ENCODE measurements at places on chromosomes 4 and X.

DNA sequence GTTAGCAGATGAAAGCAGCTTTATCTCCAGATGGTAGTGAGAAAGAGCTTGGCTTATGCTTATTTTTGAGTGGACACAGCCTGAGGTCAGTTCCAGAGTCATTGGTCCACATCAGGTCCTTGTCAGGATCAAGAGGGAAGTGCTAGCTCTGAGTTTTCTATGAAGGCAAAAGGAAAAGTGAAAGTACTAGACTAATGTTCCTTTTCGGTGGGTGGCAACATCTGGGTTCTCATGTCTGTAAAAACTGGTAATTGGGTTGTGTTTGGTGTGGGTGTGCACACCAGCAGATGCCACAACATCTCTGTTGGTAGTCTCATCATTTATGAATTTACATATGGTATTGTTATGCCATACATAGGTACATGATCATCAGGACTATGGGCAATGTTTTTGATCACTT is 210.5 kb downstream of the PWWP3B start:
- DNase-seq: no peak

DNA sequence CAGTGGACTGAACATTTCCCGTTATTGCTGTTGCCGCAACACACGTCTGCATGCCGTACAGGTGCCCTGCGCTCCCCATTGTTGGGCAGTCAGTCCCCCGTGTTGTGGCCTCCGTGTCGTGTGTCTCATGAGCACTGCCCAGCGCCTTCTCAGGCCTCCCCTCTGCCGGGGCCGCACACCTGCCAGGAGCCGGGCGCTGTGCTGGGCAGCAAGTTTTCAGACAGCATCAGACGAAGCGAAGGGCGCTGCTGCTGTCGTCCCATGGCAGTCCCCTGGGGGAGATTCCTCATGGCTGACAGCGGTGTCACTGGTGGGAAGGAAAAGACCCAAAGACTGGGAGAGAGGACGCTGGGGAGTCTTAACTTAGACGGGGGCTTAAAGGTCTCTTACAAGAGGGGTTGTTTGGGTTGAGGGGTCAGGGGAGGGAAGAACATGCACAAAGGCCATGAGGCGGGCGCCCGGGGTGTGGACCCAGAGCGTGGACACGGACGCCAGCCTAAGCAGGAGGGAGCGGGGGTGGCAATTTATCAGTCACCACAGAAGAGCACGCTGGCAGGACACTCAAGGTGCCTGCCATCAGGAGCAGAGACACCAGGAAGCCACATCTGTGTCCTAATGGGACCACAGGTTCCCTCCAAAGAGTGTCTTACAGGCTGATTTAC is 47.3 kb downstream of the RGS12 start:
- DNase-seq: no peak

- no peak for DNase-seq
Observed at GRCh38 chrX:110087485-110088356, 84.8 kb downstream of the TMEM164 start.

GRCh38 chrX:65828599-65828998 is 161.1 kb downstream of the MSN start:
- no peak for DNase-seq

DNA sequence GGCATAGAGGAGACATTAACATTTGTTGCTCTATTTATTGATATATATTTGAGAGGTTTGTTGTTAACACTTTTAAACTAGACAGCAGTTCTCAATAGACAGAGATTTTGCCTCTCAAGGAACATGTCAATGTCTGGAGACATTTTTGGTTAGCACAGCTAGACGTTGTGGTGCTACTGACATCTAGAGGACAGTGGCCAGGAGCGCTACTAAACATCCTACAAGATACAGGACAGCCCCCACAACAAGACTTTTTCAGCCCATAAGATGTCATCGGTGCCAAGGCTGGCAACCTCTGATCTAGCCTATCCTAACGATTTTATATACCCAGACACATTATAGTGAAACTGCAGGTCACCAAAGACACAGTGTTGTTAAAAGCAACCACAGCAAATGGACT is 18.4 kb upstream of the CTSO start:
- DNase-seq: no peak

DNA sequence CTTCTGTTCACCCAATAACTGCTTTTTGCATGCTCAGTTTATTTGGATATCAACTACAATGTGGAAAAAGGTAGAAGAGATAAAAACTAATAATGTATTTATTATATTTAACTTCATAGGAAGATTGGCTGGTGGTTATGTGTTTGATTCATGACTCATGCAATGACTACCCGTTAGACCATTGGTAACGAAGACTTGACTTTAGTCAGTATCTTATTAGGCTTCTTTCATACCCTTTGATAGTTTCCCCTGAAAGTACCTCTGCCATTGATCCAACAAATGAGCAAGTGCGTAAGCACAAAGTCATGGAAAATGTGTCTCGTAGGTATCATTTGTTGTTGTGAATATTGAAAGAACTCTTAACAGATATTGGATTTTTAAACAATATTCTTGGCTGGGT is 394.7 kb downstream of the PPP3CA start:
- DNase-seq: no peak

DNA sequence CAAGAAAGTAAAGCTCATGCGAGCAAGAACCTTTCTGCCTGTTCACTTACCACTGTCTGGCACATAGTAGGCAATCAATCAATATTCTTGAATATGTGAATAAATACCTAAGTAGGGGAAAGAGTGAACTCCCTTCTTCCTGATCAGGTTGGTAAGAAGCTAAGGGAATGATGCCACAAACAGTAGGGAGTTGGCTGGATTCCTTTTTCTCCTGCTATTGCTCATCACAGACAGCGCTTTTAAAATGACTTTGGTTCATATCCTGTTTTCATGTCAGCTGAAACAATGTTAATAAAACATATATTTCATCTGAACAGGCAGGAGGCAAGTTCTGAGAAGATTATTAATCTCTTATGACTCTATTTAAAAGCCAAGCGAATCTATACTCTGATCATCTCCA is 99.2 kb downstream of the NSUN7 start:
- DNase-seq: no peak

- DNase-seq: no peak
Observed at GRCh38 chrX:52979993-52980392, 21.7 kb upstream of the FAM156A start.

- no peak for DNase-seq
Observed at GRCh38 chr4:108034565-108034964, 44.9 kb downstream of the HADH start.

DNA sequence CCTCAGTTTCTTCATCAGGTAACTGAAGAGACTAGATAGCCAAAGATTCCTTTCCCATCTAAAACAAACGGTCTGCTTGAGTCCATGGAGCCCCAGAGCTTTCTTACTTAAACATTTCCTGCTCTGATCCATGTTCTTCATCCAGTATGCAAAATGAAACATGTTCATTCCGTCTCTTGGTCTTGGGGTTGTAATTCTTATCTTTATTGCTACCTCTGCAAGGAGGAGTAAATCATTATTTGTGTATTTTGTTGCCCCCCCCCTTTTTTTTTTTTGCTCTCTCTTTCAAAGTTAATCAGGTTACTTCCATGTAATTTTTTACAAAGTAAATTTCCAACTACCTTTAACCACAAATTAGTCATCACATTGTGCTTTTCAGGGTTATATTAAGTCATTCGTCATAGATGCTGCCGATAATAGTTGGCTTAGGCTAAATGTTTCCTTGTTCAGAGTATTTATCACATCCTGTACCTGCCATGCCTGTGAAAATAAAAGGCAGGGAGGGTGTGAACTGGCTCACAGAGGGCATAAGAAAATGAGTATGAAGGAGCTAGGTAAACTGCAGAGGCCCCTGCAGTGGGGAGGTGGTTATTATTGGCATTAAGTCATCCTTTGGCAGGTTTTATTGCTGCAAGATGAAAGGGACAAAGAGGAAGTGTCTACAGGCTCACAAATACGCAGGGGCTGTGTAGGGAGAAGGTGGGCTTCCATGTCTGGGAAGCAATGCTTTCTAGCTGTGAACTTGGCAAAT is 76.7 kb upstream of the HS3ST1 start:
- no peak for DNase-seq

DNA sequence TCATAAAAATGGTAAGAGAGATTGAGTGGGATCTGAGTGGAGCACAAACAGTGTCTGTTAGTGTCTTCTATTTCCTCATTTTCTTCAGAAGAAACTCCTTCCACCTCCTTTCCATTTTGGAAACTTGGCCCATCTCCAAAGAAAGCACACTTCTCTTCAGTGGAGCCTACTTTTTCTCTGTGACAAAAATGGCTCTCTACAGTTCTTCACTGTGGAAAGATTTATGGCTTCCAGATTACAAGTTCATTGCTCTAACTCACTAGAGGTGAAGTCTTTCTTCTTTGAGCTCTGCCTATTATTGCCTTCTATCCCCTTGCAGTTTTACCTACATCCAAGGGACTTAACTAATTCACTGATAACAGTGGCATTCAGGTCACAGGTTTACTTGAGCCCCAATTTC is 325.8 kb downstream of the ANTXR2 start:
- no peak for DNase-seq

- no peak for DNase-seq
Observed at GRCh38 chrX:135531813-135532212, 11.4 kb downstream of the INTS6L start.

DNA sequence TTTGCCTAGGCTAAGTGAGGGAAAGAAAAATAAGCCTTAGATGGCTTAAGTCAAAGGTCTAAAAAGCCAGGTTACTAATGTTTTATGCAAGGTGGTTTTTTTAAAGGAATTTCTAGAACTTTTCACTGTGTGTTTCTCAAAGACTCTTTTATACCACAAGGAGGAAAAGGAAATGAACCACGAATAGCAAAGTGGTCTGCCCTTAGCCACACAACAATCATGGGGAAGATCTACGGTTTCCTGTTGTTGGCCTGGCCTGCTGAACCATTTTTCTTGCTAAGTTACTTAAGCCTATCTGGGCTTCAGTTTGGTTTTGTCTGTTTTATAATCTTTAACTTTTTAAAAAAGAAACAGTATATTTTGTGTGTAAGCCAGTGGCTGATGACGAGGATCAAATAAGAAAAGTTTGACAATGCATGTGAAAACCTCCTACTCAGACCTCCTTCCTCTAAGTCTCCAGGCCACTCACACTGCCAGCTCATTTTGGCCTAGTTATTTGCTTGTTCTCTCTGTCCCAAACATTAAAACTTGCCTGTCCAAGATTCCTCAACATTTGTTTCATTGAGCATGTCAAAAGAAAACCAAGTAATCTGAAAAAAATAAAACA is 56.7 kb upstream of the COL25A1 start:
- no peak for DNase-seq

- no peak for DNase-seq
Observed at GRCh38 chrX:7318661-7319060, 170.7 kb upstream of the PUDP start.

DNA sequence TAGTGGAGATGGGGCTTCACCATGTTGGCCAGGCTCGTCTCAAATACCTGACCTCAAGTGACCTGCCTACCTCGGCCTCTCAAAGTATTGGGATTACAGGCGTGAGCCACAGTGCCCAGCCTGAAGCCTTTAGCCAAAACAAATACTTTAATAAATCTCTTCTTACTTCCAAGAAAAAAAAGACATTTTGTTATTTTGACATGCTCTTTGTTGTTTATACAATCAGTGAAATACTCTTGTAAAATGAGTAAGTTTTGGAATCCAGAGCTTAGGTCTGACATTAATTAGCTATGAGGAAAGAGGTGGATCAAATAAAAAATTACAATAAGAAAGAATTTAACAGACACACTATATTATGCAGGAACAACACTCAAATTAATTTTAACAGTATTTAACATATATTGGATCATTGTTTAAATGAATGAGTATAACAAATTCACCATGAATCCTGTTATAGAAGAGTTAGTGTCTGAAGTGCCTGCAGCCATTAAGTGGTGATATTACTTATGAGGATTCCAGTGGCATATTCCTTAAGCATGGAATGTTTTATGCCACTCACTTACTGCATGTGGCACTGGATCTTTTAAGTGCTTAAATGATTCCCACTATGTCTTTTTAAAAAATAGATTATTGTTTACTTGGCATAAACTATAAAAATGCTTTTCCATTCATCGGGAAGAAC is 260.1 kb upstream of the GIMD1 start:
- DNase-seq: no peak

GRCh38 chrX:16528620-16529019 is 121.3 kb upstream of the S100G start:
- no peak for DNase-seq

DNA sequence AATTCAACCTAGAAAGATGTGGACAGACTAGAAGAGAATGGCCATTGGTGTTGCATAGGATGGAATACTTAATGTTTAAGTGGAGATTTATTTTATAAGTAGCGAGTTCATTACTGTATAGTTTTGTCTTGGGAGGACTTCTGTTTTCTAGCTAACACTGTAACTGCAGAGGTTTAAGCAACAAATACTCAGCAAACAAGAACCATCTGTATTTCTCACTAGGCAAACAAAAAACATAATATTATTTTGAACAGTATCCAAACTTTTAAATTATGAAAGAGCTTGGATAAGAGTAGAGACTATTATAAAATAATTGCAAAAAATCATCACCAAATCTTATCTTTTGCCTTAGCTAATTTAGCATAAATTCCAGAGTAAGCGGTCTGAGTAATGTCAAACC is 121.1 kb downstream of the GLRA3 start:
- no peak for DNase-seq

GRCh38 chr4:99013884-99014523 is 18.5 kb downstream of the METAP1 start:
- no peak for DNase-seq

DNA sequence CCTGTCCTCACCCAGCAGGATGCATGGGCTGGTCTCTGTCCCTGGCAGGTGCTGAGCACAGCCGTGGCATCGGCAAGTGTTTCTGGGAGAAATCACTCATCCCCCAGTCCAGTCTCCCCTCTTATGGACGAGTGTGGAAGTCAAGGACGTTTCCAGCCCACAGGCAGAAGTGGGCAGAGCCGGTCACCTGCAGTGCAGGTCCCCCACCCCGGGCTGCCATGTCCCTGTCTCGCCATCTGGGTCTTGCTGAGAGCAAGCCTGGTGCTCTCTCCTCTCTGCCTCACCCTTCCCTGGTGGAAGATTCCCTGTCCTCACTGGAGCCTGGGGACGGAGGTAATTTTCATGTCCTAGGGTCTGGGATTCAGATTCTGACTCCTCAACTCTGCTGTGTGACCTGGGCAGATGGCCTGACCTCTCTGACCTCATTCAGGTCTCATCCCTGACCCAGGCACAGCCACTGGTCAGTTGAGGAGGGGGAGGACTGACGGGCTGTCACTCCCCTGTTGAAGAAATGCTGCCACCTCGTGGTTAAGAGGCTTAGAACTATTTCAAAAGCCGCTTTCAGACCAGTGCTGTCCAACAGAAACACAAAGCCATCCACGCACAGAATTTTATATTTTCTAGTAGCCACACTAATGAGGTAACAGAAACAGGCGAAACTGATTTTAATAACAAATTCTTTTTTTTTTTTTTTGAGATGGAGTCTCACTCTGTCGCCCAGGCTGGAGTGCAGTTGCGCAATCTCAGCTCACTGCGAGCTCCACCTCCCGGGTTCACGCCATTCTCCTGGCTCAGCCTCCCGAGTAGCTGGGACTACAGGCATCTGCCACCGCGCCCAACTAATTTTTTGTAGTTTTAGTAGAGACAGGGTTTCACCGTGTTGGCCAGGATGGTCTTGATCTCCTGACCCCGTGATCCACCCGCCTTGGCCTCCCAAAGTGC is 1.8 kb downstream of the CPZ start:
- DNase-seq: no peak

Measured in activated CD4-positive, alpha-beta T cell treated with anti-CD3 and anti-CD28 coated beads for 1 hour (primary cell).